Femur (tissue), 1 donor: ENCODE measurements at places on chromosomes 3 and 15.

DNA sequence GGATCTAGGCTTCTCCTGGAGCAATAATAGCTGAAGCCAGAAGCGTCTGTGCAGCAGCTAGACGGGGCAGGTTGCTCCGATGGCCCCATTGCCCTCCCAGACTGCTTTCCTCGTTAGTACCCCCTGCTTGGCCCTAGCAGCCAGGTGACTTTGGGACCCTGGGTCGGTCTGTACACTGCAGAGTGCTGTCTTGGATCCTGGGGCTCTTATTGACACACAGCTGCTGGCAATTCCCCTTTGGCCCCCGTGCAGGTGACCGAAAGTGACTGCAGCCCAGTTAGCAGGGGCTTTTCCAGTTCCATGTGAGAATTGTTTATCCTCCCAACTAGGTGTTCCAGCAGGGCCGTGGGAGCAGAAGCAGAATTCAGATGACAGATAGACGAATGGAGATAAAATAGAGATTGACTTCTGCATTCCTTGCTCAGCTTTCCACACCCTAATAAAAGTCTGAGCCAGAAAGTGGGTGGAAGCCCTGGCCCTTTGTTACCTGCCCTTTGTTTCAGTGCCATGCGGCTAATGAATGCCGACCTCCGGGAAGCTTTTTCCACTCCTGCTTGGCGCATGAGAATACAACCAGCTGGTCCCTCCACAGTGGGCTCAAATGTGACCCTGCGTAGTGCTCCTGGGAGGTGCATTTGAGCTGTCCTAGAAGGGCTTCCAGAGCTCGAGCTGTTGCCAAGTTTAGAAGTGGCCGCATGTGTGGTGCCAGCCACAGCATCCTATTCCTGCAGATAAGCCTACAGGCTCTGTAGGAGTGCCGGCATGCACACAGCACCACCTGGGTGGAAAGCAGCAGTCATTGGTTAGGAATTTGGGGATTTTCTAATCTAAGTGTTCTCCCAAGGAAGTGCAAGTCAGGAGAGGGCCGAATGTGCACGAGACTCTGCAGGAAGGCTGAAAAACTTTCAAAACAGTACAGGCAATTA lies 94.4 kb downstream of the SLCO3A1 start:
- no peak for DNase-seq

DNA sequence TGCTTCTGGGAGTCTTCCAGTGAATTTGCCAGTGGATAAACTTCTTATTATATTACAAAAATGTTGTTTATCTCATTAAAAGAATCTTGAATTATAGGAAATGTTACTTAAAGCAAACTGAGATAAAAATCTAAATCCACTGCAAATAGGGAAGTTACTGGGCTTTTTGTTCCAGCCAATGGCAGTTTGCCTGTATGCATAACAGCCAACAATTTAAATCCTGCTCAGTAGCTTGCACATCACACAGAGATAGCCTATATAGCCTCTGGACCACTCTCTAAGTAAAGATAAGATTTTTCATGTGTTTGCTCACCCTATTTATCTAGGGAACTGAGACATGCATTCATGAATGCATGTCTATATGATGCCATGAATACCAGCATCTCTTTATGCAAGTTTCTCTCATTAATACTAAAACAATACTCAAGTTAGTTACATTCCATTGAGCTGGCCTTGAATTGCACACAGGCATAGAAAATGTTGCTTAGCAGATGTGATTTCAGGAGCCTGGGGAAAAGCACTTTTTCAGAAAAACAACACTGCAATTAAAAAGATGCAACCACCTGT lies 92.1 kb upstream of the GPR149 start:
- no peak for DNase-seq

- DNase-seq, result no peak
These were observed 854.1 kb downstream of the ROBO1 start for GRCh38 chr3:78913711-78914110.

DNA sequence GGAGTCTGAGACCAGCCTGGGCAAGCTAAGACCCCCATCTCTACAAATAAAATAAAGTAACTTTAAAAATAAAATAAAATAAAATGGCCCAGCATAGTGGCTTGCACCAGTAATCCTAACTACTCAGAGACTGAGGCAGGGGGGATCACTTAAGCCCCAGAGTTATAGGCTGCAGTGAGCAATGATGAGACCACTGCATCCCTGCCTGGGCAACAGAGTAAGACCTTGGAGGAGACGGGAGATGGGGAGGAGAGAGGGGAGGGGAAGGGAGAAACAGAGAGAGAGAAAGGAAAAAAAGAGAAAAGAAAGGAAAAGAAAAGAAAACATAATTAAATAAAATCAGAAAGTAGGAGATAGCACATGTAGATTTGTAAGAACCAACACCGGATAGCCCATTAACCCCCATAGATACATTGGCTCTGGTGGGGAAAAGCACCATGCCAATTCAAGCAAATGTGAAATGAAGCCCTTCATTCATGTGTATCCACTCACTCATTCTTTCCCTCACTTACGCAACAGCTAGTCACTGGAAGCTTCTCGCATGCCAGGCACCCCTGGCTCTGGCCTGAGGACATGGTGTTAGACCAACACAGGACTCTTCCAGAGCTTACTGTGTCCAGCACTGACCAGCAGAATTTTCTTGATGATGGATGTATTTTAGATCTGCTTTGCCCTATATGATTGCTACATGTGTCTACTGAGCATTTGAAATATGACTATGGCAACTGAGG lies 183.2 kb downstream of the MAGI1 start:
- DNase-seq, result no peak

GRCh38 chr3:112446343-112446742 lies 52.9 kb downstream of the BTLA start:
- no peak for DNase-seq

DNA sequence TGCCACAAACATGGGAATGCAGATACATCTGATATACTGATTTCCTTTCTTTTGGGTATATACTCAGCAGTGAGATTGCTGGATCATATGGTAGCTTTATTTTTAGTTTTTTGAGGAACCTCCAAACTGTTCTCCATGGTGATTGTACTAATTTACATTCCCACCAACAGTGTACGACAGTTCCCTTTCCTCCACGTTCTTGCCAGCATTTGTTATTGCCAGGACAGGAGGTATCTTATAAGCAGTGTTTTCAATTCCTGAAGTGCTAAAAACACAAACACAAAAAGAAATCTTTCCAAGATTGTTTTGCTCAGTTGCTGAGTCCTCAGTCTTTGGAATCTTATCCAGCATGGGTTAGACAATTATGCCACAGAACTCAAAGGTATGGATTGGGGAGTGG lies 13.5 kb downstream of the GTF2E1 start:
- no peak for DNase-seq

GRCh38 chr15:94327356-94327936 lies 96.1 kb downstream of the MCTP2 start:
- DNase-seq, result no peak

- DNase-seq, result no peak
These were observed 13.1 kb upstream of the OCA2 start for GRCh38 chr15:28112101-28112760.

DNA sequence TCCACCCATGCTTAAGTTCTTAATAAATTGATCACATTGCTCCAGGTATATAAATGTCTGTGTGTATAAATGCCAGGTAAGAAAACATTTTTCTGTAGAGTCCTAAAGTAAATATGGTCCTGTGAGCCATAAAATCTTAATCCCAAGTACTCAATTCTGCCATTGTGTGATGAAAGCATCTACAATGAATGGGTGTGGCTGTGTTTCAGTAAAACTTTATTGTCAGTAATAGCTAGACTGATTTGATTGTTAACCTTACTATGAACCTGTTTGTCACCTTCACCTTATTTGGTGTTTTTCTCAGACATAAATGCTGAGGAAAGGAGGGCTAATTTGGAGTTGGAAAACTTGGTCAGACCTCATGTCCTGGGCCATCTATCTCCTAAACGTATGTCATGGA lies 683.5 kb upstream of the GRM7 start:
- no peak for DNase-seq

DNA sequence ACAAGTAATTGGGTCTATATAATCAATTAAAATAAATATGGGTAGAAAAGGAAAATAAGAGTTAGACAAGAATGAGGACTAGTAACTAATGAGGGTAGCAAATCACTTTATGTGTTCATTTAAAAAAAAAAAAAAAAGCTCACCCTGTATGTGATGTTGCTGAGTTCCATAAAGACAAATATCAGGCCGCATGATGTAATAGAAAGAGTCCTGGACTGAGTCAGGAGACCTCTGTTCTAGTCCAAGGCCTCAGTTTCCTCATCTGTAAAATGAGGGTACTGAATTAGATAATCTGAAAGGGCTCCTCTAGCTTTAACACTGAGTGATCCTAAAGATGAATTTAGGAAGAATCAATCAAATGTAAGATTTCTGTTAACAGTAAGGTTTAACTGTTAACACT lies 117.6 kb downstream of the TBL1XR1 start:
- no peak for DNase-seq

GRCh38 chr3:183038757-183039156 lies 58.4 kb upstream of the DCUN1D1 start:
- no peak for DNase-seq

GRCh38 chr15:79035814-79036213 lies 54.8 kb downstream of the RASGRF1 start:
- no peak for DNase-seq

GRCh38 chr15:100879464-100880138 lies at the start of gene ALDH1A3:
Gene ALDH1A3, plus strand, starts transcription at chr15:100879831. Its CDS starts 77 bp downstream, at chr15:100879908.
- peak; percentile 57 for DNase-seq

- DNase-seq, result no peak
These were observed 21.4 kb downstream of the IDH2 start for GRCh38 chr15:90080818-90081393.

DNA sequence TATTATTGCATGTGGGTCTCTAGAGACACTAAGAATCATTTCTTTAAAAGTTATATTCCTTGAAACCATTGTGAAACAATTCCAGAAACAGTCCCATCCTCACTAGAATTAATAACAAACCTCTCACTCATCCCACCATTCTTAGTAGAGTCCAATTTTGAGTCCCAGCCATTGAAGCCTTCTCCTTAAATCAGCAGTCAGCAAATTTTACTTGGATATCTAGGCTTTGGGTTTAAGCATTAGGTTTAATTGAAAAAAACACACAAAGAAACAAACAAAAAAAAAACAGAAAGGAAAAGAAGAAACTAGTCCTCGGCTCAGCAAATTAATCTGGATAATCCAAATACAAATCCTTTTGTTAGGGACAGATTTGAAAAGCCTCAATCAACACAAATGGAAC lies 109.3 kb downstream of the LRRC3B start:
- DNase-seq, result no peak

GRCh38 chr15:45107941-45108630 lies 5.9 kb downstream of the DUOX2 start:
- peak; percentile 9 for DNase-seq

DNA sequence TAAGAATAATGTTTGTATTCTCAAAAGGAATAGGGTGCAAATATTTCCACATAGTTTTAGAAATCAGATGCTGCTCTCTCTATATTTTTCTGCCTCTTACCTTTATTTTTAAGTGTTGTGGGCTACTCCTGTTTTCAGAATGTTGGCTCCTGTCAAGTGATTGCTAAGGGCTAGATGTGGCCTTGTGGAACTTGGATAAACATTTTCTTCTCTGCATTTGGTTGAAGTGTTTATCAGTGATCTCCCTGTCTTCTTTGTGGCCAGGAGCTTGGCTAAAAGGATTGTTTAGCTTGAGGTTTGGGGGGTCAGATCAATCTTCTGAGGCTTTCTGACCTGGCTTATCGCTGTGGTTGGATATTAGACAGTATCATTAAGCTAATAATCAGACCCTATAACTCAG lies 112.6 kb downstream of the TCF12 start:
- no peak for DNase-seq

- peak; percentile 44 for DNase-seq
These were observed 10.3 kb upstream of the MUSTN1 start for GRCh38 chr3:52845157-52845556.

- DNase-seq, result no peak
These were observed 80.4 kb downstream of the ADAM10 start for GRCh38 chr15:58669108-58669507.

DNA sequence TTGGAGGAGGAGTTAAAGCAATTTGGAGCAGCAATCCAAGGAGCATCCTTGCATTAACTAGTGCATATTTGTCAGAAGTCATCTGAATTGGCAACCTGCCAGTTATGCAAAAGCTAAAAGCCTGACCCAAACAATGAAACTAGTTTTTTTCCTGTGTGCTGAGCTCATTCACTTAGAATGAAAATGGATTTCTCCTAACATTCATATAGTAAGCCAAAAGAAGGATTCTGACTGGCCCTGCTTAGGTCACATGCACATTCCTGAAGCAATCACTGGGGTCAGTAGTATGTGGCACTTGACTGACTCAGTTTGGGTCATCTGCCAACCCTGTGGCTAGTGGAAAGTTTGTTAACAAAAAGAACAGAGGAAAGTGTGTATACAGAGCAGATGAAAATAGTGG lies 30.5 kb downstream of the OXSM start:
- no peak for DNase-seq

- no peak for DNase-seq
These were observed 9.2 kb downstream of the SIDT1 start for GRCh38 chr3:113541519-113541918.

DNA sequence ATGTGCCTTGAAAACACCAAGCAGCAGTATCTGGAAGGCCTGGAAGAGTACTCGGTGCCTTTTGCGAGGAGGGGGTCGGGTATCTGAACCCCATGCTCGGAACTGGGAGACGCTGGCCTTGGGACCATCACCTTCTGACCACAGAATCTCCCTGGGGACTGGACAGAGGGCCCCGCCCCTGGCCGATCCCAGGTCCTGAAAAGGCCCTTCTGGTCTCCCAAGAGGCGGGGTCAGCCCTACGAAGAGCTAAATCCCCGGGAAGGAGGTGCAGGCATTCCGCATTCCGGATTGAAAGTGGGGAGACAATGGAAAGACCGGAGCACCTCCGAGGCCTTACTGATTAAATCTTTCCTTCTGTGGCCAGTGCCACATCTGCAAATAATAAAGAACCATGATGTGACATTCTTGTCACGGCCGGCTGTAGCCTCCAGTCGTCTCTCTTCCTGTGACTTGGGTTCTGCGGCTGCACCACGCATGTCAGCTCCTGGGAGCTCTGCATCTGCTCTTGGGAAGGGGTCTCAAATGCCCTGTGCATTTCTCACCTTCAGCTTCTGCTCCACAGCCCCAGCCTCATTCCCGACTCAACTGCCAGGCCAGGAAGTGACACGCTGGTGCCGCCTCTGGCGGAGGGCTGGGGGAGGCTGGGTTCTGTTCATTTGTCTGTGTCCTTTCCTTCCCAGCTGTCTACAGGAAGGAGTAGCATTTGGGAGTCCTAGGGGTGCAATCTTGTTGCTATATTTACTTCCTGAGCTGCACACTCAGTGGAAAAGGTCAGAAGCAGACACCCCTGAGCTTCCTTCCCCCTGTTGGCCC lies 173.5 kb downstream of the KLF13 start:
- no peak for DNase-seq

DNA sequence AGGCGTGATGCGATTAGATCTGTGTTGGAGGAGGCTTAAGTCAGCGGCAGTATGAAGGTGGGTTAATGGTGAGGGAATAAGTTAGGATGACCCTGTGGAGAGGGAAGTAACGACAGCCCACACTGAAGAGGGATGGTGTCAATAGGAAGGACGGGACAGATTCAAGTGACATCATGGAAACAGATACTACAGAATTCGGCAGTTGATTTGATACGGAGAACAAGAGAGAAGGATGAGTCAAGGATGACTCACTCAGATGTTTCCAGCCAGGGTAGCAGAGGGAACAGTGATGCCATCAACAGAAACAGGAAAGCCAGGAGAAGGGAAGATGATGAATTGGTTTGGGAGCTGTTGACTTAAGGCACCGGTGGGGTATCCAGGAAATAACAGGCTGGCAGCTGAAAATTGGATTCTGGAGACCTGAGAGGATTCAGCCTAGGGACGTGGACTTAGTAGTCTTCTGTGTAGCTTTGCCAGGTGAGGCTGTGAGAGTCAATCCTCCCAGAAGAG lies 38.0 kb downstream of the SHC4 start:
- DNase-seq, result no peak
